NCI-H1092 (cell line): ENCODE measurements at places on chromosomes 5 and 9.

GRCh38 chr5:79488058-79488457, 25.9 kb downstream of the HOMER1 start:
- no peak for DNase-seq

GRCh38 chr5:110398951-110399350, 327.5 kb downstream of the TMEM232 start:
- no peak for DNase-seq

GRCh38 chr5:125005266-125005665, 258.8 kb upstream of the ZNF608 start:
- DNase-seq, result no peak

DNA sequence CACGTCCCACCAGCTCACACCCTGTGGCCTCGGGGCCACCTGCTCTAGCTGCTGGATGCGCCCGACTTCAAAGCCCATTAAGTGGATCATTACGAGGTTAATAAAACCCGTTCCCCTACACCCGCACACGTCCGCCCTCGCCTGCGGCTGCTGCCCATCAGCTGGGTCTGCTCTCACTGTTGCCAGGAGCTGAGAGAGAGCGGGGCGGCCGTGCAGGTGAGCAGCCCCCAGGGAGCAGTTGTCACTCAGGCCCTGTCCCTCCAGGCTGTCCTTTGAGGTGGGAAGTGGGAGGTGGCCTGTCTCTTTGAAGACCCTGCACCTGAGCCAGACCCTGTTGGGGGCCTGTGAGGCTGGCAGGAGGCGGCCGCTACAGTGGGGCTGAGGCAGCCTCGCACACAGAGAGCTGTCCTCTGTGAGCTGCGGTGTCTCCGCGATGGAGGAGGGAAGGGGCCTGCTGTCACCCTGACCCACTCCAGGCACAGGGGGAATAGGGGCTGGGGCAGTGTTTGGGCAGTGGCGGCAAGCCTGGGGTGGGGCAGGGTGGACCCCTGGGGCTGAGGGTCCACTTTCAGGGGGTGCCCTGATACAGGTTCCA, 12.8 kb upstream of the UNC5A start:
- DNase-seq, result no peak

DNA sequence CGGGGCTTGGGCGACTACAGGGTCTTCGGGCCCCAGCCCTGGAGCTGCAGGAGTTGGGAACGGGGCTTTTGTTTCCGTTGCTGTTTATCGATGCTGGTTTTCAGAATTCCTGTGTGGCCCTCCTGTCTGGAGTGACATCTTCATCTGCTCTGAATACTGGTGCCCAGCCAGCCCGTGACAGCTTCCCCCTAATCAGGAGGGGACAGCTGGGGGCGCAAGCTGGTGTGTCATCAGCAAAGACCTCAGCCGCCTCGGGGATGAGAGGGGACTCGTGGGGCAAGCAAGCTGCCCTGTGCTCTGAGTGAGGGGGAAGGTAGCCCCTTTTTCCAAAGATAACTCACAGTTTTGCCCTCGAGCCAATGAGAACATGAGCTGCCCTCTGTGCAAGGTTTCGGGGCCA, 110.7 kb downstream of the RXRA start:
- no peak for DNase-seq

DNA sequence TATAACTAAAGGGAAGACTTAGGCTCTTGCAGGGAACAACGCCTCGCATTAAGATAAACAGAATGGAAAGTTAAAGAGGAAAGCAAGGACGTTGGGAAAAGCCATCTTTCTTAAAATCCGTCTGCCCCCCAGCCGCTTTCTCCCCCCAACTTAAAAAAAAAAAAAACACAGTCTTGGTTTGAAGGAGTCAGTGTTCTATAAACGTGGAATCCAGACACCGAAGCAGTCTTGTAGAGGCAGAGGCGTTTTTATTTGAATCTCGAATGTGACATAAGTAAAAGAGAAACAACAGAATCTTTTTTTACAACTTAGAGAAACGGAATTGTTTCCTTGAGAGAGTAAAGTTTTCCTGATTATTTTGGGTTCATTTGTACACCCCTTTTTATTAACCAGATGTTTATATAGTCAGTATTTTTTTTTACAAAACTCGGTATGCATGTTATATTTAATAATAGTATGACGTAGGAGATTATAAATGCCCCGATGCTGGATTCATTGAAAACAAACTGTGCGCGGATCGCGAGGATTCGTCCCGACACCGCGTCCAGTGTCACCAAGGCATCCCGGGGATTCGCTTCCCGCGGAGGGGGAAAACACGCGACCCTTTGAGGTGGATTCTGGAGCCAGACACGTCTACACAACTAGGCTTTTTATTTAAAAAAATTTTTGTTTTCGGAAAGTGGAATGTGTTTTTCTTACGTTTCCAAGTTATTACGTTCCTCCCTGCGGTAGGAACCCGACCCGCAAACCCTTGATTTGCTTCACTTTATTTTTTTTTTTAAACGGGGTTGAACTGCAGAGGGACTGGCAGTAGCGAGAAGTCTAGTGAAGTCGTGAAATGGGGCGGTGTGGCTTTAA, 6.7 kb downstream of the PTCH1 start:
- no peak for DNase-seq

- DNase-seq, result no peak
These were observed 90.5 kb upstream of the TNC start for GRCh38 chr9:115208501-115208900.

GRCh38 chr5:140349244-140349643, 2.8 kb upstream of the HBEGF start:
- DNase-seq, result no peak

GRCh38 chr9:95468791-95469190, 48.0 kb downstream of the PTCH1 start:
- no peak for DNase-seq

DNA sequence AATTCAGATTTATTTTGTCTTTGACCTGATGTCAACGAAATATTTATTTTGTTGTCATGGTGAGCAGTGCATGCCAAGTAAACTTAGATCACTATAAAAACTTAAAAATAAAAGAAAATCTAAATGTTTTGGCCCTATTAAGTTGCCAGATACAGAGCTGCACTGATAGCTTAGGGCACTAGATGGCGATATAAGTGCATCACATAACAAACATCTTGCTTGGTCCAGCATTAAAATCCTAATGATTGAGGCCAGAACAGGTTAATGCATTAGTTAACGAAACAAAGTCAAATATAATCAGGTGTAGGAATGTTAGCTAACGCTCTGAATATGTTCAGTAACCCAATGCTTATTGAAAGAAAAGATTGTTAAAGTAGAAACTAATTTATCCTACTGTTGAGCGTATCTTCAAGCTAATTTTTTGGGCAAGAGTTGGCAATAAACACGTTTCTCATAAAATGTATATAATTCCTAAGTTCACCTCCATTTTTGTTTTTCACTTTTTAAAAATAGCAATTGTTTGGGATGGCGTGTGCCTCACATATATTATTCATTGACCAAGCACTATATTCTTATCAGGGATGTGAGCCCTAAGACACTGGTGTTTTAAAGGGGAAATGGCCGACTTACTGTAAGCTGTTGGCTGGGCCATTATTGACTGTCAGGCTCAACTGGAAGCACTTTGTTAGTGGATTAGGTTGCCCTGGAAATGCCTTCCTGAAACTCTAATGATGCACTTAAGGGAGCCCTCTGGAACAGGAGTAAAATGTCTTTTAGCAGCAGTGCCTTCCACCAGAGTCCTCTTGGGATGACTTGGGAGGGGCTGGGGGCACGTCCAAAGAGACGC, 33.3 kb downstream of the KCTD16 start:
- peak; percentile 29 for DNase-seq

GRCh38 chr5:36786448-36787012, 90.0 kb upstream of the NIPBL start:
- DNase-seq, result no peak

DNA sequence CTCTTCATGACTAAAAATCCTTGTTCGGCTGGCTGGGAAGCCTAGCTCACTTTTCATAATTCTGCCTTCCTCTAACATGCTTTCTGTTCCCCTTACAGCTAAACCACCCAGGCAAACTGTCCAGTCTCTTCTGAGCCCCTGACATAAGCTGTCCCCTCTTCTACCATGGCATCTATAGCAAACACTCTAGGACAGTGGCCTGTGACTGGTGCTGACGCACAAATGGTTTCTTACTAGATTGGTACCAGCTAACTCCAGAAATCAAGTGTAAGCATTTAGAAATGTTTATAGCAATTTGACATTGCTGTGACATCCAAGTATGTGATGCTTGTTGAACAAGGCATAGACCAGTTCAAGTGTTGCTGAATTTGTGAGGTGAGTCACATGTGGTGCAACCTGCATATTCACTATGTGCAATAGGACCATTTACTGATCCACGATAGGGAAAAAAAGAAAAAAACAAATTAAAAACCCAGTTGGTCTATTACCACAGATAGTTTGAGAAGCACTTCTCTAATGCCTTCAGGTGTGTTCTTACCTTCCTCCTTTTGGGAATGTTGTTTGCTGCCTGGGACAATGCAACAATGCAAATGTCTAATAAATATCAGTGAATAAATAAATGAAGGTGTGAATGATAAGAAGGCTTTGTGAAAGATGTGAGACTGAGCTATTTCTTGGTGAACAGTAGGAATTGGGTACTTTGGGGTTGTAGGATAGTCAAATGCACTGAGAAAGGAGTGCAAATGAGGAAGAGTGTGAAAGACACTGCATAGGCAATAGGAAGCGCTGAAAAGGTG, 22.4 kb downstream of the ELOVL7 start:
- DNase-seq, result no peak

- no peak for DNase-seq
These were observed 51.5 kb downstream of the WNK2 start for GRCh38 chr9:93235300-93235960.

DNA sequence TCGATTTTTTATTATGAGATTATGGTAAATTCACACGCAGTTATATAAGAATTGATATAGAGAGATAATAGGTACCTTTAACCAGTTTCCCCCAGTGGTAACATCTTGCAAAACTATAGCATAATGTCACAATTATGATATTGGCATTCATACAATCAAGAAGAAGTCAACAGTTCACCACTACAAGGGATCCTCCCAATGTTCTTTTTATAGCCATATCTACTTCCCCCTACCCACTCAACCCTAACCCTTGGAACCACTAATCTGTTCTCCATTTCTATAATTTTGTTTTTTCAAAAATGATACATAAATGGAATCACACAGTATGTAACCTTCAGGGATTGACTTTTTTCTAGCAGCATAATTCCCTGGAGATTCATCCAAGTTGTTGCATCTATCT, 9.8 kb downstream of the ACTL7B start:
- no peak for DNase-seq

DNA sequence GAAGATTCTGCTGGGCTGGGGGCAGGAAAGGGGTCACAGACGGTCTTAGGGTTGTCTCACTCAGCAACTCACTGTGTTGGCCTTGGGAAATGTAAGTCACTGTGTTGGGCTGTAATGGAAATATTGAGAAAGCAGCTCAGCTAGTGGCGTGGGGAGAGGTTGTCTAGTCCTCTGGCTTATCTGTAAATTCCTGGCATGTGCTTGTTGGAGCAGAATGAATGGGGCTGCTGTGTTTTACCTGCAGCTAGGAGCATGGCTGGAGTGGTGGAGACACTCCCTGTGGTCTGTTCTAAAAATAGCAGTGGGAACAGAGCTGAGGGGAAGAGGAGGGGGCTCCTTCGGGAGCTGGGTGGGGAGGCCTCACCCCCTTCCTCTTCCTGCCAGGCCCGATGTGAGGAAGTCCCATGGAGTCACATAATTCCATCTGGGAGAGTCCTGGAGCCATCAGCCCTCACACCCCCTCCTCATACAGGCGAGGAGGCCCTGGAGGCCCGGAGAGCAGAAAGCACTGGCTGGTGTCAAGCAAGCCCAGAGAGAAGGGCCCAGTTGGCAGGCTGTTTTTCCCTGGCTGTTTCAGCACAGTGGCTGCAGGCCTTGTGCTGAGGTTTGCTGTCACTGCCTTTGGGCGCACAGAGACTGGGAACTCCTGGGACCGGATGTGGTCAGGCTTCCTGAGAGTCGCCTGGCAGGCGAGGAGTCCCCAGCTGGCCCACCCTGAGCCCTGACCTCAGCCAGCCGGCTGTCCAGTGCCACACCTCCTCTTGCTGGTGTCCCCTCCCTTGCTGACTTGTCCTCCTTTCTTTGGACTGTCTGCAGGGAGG, 84.9 kb downstream of the RGS3 start:
- DNase-seq, result no peak

- DNase-seq, result no peak
These were observed 90.7 kb downstream of the LPAR1 start for GRCh38 chr9:110947491-110948044.

DNA sequence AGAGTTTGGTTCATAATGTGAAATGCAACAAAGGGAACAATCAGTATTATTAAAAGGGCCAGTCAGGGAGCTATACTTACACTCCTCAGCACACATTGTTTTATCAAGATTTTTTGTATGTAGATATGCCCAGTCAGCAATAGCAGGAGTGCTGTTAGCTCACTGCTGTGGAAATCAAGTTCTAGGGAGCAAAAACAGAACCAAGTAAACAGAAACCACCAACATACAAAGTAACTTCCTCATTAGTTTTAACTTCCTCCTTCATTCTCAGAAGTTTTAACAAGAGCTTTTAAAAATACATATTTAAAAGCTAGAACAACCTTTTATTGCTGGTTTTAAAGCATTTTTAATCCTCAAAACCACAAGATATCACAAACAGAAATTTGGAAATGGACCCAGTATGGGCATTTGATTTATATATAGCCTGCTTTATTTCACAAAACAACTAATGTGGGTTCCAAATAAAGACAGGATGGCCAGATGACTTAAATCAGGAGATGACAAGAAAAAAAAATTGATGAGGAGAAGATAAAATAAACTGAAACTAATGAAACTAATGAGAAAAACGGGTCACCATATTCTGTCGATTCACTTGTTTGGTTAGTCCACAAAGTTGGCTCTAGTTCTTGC, 178.5 kb downstream of the ADAMTS12 start:
- no peak for DNase-seq

DNA sequence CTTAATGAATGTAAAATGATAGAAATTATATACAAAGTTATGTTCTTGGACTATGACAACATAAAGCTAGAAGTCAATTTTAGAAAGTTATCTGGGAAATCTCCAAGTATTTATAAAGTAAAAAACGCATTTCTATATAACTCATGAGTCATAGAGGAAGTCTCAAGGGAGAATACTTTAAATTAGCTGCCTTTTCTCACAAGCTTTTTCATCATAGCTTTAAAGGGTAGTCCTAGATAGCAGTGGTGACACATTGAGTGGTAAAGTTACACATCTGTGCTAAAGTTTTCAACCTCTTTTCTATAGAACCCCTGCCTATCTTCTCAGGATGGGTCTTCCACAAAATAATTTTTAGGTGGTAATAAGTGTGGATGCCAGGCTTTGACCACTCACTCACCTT, 598.3 kb upstream of the FAM174A start:
- no peak for DNase-seq

DNA sequence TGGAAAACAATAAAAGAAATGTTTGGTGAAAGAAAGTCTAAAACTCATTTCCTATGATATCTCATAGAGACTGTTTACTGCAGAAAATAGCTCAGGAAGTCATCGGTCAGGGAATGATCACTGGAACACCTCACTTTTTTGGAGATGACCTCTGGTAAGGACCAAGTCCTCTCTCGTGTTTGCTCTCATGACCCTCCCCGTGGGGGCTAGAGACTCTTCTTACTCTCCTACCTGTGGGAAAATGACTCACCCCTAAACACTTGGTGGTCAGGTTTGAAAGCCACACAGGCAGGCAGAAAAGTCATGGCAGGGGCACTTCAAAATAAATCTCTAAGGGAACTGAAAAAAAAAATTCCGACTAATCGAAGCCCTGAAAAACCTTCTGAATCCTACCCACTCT, 48.2 kb downstream of the FAM240B start:
- DNase-seq, result no peak
